ENCODE measurements at places on chromosomes 5 and 9.
A peak's percentile ranks its signal among the peaks of the same experiment; 100 is the strongest.

- no peak for DNase-seq
These were observed 6.1 kb downstream of the ANKS6 start for GRCh38 chr9:98790134-98790841.

GRCh38 chr9:105841562-105841961, 147.2 kb downstream of the TMEM38B start:
- no peak for DNase-seq

DNA sequence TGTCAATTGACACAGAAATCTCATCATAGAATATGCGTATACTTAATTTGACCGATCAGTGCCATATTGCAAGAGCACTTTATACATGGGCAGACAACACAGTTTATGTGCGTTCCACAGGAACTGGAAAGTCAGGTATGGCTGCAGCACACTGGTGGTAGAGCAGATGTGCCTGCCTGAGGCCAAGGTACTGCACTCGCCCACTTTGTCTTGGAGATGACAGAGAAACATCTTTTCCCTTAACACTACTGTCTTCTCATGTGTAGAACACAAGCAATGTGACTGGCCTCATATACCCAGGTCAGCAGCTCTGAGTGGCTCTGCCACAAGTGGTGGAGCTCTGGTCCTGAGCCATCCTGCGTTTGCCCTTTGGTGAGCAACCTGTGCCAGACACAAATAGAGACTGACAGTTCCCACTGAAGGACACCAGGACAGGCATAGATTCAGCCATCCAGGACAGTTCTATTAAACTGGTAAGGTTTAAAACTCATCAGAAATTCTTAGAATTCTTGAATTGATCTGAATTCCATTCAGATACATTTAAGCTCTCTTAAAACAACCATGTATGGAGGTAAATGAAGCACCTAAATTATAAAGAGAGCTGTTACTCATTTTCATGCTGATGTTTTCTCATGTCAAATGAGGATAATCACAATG, 21.0 kb upstream of the PPP2CA start:
- no peak for DNase-seq

GRCh38 chr9:603126-603525, 238.4 kb upstream of the DMRT1 start:
- no peak for DNase-seq

- DNase-seq: no peak
These were observed 21.2 kb upstream of the PIK3R1 start for GRCh38 chr5:68194386-68194785.

GRCh38 chr9:81861644-81862043, 66.6 kb upstream of the SPATA31D4 start:
- no peak for DNase-seq

DNA sequence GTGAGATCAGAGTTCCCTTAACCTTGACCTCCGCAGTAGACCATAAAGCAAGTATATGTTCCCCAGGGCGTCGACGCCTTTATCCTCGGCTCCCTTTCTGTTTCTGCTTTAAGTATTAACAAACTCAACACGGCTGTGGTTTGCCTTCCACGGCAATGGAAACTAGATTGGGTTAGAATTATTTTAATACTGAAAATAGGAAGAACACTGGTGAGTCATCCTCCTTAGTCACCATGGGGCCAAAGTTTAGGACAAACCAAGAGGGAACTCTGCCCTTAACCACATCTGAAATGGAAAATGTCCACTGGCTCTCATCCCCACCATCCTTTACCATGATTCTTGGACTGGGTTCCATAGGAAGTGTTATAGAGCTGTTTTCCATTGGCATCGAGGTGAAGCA, 386.1 kb downstream of the ACTL7B start:
- DNase-seq: no peak

DNA sequence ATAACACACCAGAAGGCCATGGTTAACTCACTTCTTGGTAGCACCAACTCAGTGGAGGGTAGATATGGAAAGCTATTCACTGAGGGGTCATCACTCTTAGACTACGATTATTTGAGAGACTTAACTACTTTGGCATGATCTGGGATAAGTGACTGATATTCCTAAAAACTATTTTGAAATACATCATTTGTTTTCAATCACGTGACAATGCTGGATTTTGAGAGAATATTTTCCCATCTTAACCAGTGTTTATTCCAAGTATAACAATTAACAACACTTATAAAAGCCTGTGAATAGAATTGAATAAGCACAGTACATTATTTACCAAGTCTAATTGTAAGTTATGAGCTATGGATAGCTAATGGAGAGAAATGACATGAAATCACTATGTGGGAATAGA, 22.4 kb upstream of the CYLC2 start:
- DNase-seq: no peak

GRCh38 chr5:127997201-127997704, 86.3 kb upstream of the SLC12A2 start:
- no peak for DNase-seq

DNA sequence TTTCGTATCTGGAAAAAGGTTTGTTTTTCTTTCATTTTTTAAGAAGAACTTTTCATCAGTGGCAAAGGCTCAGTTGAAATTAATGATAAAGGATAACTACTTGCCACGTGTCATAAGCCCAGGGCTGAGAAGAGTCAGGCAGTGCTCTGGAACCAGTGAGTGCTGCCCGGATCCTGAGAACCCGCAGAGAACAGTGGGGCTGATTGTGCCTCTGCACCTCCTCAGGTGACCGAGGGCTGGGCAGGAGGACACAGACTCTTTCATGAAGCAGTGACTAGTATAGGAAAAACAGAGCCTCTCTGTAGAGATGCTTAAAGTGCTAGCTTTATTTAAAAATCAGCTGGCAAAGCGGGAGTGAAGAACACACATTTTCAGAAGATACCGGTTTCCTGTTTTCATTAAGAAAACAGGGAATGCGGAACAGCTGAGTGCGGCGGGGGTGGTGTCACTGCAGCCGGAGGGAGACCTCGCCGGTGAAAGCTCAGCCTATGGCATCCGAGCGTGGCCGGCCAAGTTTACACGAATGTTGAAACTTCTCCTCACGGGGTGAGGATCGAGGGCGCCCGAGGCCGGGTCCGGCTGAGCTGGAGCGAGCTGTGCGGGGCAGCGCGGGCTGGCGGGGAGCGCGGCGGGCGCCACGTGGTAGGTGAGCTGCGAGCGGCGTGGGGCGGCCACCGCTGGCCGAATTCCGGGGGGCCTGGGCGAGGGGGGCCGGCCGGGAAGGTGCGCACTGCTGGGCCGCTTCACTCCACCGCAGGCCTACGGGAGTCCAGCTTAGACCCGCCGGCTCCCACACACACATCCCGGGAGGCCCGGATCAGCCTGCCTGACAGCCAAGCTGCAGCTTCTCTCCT, 134.7 kb upstream of the DMRT1 start:
- peak; percentile 57 for DNase-seq

- DNase-seq: no peak
These were observed 470.6 kb downstream of the PRDM9 start for GRCh38 chr5:23977997-23978396.

DNA sequence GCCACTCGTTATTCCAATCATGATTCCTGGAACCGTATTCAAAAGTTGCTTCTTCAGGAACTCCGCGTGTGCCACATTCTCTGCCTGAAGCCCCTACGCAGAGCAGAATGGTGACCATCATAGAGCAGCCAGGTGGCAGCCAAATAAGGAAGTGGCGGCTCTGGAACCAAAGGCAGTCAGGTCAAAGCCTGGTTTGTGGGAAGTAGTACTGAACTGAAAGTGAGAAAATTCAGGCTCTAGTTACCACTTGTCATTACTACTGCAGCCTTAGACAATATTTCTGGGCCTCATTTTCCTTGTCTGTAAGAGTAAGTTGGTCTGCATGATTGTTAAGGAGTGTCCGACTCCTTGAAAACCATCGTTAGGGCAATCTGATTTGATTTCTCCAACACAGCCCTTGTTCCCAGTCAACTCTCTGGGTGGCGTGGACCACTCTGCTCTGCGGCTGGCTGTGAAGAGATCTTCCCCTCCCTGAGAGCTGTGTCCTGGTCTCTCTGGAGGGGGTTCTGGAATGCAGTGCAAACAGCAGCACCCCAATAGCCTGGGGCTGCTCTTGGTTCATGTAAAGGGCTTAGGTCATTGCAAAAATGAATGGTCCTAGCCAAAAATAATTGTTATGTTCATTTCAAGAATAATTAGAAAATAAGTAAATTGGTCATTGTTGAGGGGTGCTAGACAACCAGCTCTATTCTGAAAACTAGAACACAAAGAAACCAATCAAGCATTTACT, 102.4 kb downstream of the MED27 start:
- DNase-seq: no peak

DNA sequence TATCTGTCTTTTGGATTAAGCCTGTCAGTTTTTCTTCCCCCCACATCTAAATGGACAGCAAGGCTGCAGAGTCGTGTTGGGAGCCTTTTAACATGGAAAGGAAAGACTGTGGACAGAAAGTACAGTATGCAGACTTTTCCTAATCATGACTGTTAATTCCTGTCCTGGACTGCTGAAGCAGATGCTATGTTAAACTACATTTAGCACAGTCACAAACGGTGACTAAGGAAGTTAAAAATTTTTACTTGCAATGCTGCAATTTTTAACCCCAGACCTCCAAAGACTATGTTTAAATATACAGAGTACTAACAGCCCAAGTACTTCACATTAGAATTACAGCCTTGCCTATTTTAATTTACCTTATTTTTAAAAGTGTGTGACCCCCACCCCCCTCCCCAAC, 51.8 kb downstream of the ELAVL2 start:
- no peak for DNase-seq

- DNase-seq: no peak
These were observed 8.9 kb downstream of the RECK start for GRCh38 chr9:36045610-36046009.

DNA sequence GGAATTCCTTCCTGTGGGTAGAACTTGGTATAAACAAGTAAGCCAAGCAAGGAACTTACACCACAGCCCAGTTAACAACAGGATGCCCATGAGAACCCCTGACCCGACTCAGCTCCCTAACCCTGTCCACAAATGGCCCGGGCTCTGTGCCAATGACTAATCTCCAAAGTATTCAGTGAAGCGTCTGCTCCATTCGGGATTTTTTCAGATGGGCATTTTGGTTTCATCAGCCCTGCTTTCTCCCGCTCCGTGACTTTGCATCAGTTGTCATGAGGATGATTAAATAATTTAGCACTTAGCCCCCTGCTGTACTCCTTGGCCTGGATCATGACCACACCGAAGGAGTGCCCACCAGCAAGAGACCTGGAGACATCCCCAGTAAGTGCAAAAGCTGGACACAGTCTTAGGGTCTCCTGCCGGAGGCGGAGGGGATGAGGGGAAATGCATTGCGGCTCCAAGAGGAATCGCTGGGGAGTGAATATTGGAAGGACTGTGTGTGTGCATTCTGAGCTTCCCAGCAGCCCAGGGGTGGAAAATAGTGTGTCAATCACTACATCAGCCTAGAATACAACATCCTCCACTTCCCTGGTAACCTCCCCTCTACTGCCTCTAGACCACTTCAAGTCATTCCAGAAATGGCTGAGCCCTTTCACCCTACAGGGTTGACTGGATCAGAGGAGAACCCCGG, 41.4 kb upstream of the DNAH5 start:
- no peak for DNase-seq

- DNase-seq: no peak
These were observed 119.6 kb downstream of the SEMA6A start for GRCh38 chr5:116455061-116455460.

- DNase-seq: no peak
These were observed 1.3 kb downstream of the SLC25A48 start for GRCh38 chr5:135835766-135836165.

GRCh38 chr5:78570646-78571045, 77.9 kb downstream of the LHFPL2 start:
- no peak for DNase-seq

DNA sequence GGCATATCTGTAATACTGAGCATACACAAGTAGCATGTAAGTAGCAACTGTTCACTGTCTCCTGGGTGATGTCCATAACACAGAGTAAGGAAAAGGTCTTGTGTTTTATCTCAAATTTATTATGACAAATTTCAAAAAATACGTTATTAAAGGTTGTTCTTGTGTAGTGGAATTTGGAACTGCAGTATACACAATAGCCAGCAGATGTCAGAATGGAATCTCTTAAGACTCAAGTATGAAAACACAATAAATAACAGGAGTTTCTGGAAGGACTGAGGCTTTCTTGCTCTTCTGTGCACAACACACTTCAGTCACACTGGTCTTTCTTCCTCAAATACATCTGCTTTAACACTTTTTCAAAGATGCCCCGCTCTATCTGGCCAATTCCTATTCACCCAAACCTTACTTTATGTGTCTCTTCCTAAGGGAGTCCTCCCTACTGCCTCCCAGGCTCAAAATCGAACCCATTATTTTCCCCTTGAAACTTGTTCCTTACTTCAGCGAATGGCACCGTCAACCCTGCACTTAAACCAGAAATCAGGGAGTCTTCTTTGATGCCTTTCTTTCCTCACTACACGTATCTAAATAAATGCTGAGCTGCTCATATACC, 6.5 kb upstream of the FBXO10 start:
- DNase-seq: no peak

- no peak for DNase-seq
These were observed 80.9 kb upstream of the SPOCK1 start for GRCh38 chr5:137580030-137580429.

DNA sequence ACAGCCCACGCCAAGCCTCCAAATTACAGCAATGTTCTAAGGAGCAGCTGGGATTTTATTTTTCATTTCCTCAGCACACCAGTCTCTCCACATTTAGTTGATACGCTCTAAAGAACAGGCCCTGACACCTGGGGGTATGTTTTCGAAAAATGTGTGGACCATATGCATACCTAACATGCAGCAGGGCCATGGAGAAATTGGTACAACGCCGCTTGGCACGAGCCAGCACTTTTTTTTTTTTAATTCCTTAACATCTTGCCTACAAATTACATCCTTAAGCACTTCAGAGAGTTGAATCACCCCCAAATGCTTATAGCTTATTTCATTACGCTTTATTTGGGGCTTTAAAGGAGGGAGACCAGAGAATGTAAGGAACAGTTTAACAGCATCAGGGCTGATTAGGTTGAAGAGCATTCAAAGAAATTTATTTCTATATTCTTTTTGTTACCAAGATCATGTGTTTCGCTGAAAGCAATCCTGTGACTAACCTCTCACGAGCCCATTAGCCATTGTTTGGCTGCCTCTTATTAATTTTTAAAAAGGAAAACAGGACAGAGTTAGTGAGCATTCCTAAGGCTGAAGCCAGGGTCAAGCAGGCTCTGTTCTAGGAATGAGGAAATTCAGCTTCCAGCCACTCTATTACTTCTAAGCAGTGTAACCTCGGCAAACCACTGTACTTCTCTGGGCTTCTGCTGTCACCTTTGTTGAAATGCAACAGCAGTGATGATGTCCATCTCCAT, 173.8 kb downstream of the ACTL7B start:
- DNase-seq: no peak
